Effector memory CD4-positive, alpha-beta T cell (primary cell): ENCODE measurements at places on chromosomes 3 and 15.
A peak's percentile ranks its signal among the peaks of the same experiment; 100 is the strongest.

- DNase-seq: peak; percentile 49
These were observed 241.7 kb upstream of the ICE2 start for GRCh38 chr15:60720493-60721256.

- no peak for DNase-seq
These were observed 36.8 kb upstream of the ZDHHC23 start for GRCh38 chr3:113910966-113911365.

DNA sequence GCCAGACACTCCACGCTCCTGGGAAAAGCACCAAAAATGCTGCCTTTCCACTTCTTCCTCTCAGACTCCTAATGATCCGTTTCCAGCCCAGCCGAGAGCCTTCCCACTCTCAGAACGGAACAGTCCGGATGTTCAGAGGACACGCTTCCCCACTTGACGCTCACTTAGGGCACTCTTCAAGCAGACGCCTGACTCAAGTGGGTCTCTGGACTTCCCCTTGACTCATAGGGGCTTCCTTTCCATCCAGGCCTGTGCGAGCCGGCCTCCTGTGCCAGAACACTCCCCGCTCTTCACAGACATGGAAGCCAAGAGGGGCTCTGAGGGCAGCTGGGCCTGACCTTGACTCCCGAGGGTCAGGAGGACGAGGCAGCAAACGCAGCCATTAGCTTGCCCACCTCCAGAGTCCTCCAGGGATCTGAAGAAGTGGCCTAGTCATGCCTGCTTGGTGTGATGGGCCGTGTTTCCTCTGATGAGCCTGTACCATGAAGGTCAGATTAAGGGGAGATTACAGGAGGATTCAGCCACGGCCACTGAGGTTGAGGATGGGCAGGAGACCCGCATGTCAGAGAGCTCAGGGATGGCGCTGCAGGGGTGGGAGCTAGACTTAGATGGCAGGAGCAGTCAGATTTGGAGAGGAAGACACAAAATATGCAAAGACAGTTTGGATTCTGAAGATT, 114.7 kb upstream of the TLE3 start:
- no peak for DNase-seq

DNA sequence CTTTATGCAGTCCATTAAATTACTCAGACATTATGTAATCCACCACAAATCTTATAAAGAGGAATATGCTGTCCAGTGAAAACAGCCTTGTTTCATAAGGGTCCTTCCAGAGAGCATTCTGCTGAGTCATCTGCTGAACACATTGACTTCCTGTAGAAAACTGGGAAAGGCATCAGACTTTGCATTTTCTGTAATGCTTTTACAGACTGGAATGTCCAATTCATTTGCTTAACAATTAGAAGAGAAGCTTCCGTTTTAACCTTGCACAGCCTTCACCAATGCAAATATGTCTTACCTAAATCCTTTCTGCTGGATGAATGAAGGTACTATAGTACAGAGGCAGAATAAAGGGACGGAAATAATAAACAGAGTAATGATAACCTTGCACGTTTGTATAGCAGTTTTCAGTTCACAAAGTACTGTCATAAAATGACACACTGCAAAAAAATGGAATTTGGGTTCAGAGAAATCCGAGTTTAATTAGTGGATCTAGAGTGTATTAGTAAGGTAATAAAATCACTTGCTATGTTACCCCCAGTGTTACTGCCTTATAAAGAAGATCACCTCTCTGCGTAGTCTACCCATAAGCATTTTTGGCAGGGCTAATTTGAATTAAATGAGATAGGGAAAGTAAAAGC, 301.5 kb downstream of the PYDC2 start:
- DNase-seq: no peak

GRCh38 chr3:59605944-59606534, 556.2 kb upstream of the CFAP20DC start:
- DNase-seq: no peak

GRCh38 chr15:51853998-51854397, 24.5 kb downstream of the TMOD3 start:
- no peak for DNase-seq
